ENCODE measurements at places on chromosomes 7 and 10. TPM values are rescaled to one million over a fixed set of nuclear protein-coding genes. Genes with fewer than 3 reads are reported as not detected.

PIP4K2A gene
- 126 TPM for total RNA-seq

INA gene
- 0.10 TPM for total RNA-seq

WDR86 gene
- 3.9 TPM for total RNA-seq

ELOVL3 gene
- total RNA-seq = not detected

C10orf105 gene
- 0.31 TPM for total RNA-seq

LAMB1 gene
- 0.10 TPM for total RNA-seq

UPK3B gene
- total RNA-seq = 0.52 TPM

OPN1SW gene
- not detected for total RNA-seq

FAM237B gene
- total RNA-seq = not detected

ABCA13 gene
- total RNA-seq = 0.21 TPM

KCNMA1 gene
- 0.42 TPM for total RNA-seq

OR2A12 gene
- total RNA-seq = not detected

HGF gene
- total RNA-seq = 2.7 TPM

MDFIC gene
- total RNA-seq = 30.5 TPM

FAM25G gene
- not detected for total RNA-seq

PRPS1L1 gene
- total RNA-seq = 0.31 TPM

ZP3 gene
- 1.7 TPM for total RNA-seq

CRHR2 gene
- total RNA-seq = not detected

PAX2 gene
- not detected for total RNA-seq

GIMAP7 gene
- total RNA-seq = 44.2 TPM

ZNF679 gene
- total RNA-seq = not detected

FKBP9 gene
- 1.2 TPM for total RNA-seq

OPALIN gene
- not detected for total RNA-seq

TMEM184A gene
- total RNA-seq = not detected

PILRB gene
- total RNA-seq = 26.6 TPM

VCL gene
- 70.1 TPM for total RNA-seq

GRM3 gene
- not detected for total RNA-seq

GCK gene
- 0.21 TPM for total RNA-seq

NKX1-2 gene
- not detected for total RNA-seq

CLDN3 gene
- total RNA-seq = not detected

ANKRD61 gene
- not detected for total RNA-seq

ELN gene
- total RNA-seq = not detected

IGFBP3 gene
- 6.7 TPM for total RNA-seq

ZNF398 gene
- 18.7 TPM for total RNA-seq

DOCK1 gene
- 0.42 TPM for total RNA-seq

CHAT gene
- total RNA-seq = not detected

ALDH18A1 gene
- total RNA-seq = 5.9 TPM

SUN3 gene
- 0.10 TPM for total RNA-seq

TLX1 gene
- total RNA-seq = not detected

SLC16A9 gene
- total RNA-seq = not detected

CAMK2B gene
- total RNA-seq = not detected

CCDC126 gene
- 32.5 TPM for total RNA-seq

LRRC18 gene
- not detected for total RNA-seq

LMOD2 gene
- total RNA-seq = not detected

BMPER gene
- total RNA-seq = 0.21 TPM

OR2A7 gene
- total RNA-seq = 3.6 TPM

ELFN1 gene
- under 0.01 TPM for total RNA-seq

IMPDH1 gene
- 39.7 TPM for total RNA-seq

TMEM139 gene
- 0.10 TPM for total RNA-seq

LRRC4 gene
- total RNA-seq = 1.3 TPM

ENKUR gene
- 10.0 TPM for total RNA-seq

GTF2IRD1 gene
- total RNA-seq = 0.21 TPM

CPA1 gene
- total RNA-seq = not detected

IFIT1B gene
- 0.10 TPM for total RNA-seq

SYT15 gene
- total RNA-seq = 0.10 TPM

PNLIPRP1 gene
- not detected for total RNA-seq

UCMA gene
- total RNA-seq = not detected

Data from mononuclear cell (primary cell).